ENCODE measurements at places on chromosomes 2 and 18. TPM values are rescaled to one million over a fixed set of nuclear protein-coding genes. Genes with fewer than 3 reads are reported as not detected.

ANKAR gene
- 5.6 TPM for polyA plus RNA-seq

COX7A2L gene
- polyA plus RNA-seq: 36.4 TPM

UGT1A10 gene
- polyA plus RNA-seq: not detected

DNA sequence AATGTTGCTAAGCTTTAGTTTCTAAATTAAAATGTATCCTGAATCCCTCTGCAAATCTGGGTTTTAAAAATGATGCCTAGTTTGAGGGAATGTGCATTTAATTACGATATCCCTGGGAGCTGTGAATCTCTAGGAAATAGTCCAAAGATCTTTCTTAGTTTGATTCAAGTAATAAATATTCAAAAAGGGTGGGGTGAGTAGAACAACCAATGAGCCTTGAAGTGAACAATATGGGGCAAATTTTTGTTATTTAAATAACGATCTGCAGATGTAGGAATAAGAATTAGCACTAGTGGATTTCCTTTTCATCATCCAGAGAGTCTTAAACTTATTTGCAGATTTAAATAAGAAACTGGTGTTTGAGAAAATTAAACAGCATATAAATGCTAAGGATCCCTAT, 106.3 kb downstream of the ACVR1 start:
- DNase-seq: no peak

SLC19A3 gene
- 2.3 TPM for polyA plus RNA-seq

MGAT4A gene
- 4.6 TPM for polyA plus RNA-seq

RBBP8 gene
- 12.7 TPM for polyA plus RNA-seq

OXER1 gene
- 0.25 TPM for polyA plus RNA-seq

- DNase-seq: no peak
These were observed 1220.2 kb upstream of the ACVR2A start for GRCh38 chr2:146624430-146625160.

PSMA8 gene
- not detected for polyA plus RNA-seq

KCNE4 gene
- polyA plus RNA-seq: 2.4 TPM

GRCh38 chr2:99619151-99619550, 129.3 kb upstream of the REV1 start:
- DNase-seq: no peak

DNA sequence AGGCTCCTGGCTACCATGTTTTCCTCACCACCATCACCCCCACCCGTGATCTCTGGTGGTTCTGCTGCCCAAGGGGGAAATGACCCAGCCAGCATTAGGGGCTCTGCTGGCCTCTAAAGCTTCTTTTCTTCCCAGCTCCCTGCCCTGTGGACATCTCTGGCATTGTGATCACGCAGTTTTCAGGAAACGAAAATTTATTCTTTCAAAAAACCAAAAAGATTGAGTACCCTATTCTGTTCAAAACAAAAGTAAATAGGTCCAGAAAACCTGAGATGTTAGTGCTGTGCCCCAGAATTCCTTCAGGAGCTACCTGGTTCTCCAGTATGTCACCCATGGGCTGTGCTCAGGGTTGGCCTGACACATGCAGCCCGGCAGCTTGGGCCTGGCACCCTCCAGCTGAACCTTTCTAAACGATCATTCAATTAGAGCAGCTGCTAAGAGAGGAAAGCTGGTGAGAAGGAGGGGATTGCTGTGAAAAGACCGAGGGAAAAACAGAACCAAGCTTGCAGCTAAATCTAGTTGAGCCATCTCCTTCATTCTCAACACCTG, 157.5 kb downstream of the MGAT5 start:
- DNase-seq: no peak

RAB17 gene
- polyA plus RNA-seq: 4.8 TPM

DNA sequence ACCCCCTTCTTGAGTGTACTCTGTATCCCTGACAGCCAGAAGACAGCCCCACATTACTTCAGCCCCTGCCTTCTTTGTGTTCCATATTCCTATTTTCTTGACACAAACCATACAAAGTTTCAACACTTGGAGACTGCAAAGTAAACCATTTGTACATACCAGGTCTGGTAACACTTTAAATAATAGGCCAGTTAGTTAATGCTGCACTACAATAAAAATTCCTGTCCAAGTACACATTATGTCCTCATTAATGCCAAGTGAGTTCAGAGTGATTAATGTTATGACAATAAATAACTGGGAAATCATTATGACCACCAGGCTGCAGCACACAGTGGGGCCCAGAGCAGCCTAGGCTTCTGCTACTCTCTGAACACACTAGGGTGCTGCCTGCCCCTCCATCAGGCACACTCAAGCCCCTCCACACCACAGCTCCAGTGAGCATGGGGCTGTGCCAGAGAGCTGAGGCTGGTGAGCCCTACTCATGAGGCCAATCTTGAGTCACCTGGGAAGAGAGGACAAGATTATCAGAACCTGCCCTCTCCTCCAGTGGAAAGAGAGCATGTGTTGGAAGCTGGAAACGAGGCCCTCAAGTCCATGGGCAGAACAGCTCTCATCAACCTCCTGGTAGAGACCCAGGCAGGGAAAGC, 138.7 kb downstream of the TTC32 start:
- DNase-seq: no peak

DNA sequence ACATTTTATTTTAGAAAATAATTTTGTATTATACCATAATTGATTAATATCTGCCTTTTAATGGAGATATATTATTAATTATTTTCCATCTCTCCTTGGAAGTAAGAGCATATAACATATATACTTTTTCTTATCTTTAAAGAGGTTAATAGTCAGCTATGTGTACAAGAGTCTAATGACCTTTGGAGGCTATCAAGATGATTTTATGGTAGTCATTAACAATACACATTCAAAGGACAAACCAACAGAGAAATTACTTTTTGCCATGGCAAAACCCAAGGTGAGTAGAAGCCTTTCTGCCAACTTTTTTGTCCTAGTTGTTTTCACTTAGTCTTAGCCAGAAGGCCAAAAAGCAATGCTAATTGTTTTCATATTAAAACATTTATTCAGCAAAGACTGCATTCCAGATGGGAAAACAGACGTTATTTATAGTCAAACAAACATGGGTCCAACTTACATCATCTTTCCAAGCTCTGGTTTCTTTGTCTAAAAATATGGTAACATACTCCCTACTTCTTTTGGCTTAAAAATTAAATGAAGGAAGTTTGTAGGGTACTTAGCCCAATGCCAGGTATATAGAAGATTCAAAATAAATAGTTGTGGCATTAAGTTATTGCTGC, 9.6 kb upstream of the DYNC2LI1 start:
- DNase-seq: no peak

DNAJB2 gene
- polyA plus RNA-seq: 148 TPM

DNA sequence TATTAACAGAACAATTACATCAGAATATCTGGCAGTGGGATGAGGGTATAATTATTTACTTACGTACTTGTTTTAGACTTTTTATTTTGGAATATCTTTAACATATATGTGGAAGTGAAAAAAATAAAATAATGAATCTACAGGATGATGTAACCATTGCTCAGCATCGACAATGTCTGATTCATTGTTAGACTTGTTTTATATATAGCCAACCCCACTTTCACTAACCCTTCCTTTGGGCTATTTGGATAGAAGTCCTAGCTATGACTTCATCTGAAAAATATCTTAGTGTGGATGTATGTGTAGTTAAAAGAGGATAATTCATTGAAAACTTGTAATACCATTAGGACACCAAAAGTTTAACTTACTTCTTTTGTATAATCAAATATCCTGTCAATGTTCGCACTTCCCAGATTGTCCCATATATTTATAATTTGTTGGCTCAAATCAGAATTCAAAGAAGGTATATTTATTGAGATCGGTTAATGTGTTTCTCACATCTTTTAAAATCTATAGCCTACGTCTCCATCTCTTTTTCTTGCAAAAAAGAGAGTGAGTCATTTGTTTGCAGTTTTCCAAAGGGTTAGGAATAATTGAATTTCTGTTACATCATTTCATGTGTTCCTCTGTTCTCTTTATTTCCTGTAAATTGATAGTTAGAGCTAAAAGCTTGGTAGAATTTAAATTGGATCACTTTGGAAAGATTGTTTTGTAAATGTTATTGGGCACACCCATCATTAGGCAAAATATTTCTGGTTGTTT, 506.1 kb upstream of the FAM98A start:
- no peak for DNase-seq

CCDC74B gene
- 0.86 TPM for polyA plus RNA-seq

- DNase-seq: no peak
These were observed 172.9 kb downstream of the SLC8A1 start for GRCh38 chr2:40279001-40279400.

GRCh38 chr2:234999740-235000425, 48.1 kb downstream of the SH3BP4 start:
- no peak for DNase-seq

FOXD4L1 gene
- polyA plus RNA-seq: 0.06 TPM

DOK6 gene
- 0.71 TPM for polyA plus RNA-seq

DNA sequence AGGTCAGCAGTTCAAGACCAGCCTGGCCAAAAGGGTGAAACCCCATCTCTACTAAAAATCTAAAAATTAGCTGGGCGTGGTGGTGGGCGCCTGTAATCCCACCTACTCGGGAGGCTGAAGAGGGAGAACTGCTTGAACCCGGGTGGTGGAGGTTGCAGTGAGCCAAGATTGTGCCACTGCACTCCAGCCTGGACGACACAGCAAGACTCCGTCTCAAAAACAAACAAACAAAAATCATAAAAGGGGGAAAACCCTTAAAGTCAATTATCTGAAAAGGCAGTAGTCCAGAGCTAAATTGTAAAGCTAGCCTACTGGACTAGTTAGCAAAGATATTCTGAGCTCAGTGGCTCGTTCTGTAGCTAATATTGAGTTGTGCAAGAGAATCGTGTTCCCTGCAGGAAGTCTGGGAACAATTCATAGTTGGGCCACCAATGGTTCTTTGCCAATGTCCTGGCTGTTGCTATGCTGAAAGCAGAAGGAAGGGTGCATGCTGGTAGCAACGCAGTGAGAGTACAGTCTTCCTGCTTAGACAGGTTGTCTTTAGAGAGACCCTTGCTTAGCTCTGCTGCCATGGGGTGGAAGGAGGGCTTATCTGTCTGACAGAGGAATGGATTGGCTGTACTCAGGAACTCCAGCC, 4.3 kb downstream of the TGOLN2 start:
- no peak for DNase-seq

- no peak for DNase-seq
These were observed 185.1 kb downstream of the MYO3B start for GRCh38 chr2:170362871-170363631.

C2orf66 gene
- polyA plus RNA-seq: 0.03 TPM

- DNase-seq: no peak
These were observed 28.5 kb downstream of the GALNT14 start for GRCh38 chr2:31109633-31110192.

DNA sequence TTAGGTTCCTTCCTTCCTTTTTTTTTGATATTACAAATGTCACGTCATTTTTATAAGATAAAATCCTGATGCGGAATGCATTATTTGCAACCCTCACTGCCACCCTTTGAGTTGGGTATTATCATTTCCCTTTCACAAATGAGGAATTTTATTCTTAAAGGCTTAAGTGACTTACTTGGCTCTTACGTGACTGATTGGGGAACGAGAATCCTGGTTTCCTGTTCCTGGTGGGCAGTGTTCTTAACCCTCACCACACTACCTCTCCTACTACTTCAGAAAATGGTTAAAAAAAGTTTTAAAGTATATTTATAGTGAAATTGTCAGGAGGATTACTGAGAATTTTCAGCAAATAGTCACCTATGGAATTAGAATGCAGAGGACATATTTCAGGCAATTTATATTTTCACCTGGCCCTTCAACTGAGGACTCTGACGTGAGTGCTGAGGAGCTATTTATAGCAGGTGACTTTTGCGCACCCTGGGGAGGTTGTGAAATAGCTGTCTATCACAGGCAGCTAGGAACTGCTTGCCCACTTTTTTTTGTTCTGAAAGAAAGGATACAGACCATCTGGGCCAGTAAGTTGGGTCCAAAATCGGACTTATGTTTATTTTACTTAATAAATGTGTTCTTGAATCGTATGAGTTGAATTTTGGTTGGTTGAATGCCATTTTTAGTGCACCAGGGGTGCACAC, 18.7 kb upstream of the RASGRP3 start:
- DNase-seq: no peak

SULT1C4 gene
- 1.7 TPM for polyA plus RNA-seq

DNA sequence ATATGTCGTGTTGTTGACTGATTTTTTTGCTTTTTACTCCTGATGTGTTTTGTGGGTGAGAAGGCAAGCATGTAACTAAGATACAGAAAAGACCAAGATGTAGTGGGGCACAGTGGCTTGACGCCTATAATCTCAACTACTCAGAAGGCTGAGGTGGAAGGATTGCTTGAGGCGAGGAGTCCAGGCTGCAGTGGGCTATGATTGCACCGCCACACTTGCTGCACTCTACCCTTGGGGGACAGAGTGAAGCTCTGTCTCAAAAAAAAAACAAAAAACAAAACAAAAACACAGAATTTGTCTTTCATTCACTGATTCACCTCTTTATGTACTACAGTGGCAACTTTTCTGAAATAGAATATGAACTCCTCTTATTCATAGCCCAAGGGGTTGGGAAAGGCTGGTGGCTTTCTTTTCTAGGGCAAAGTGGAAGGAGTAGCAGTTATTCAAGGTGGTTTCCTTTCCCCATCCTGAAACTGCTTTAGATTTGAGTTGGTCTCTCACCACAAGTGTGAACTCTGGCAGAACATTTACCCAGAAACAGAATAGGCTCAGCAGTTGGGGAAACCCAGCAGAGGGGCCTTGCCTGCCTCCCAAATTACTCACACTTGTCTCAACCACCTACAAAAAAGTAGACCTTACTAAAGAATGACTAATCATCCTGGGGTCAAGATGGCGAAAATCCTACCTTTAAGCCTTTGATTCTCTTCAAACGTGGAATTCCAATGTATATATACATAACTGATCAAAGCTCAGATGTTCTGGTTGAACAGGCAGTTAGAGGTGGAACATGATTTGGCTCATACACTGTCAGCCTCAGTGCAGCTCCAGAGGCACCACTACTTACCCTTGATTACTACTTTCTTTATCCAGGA, 6.5 kb downstream of the TANK start:
- no peak for DNase-seq

DNA sequence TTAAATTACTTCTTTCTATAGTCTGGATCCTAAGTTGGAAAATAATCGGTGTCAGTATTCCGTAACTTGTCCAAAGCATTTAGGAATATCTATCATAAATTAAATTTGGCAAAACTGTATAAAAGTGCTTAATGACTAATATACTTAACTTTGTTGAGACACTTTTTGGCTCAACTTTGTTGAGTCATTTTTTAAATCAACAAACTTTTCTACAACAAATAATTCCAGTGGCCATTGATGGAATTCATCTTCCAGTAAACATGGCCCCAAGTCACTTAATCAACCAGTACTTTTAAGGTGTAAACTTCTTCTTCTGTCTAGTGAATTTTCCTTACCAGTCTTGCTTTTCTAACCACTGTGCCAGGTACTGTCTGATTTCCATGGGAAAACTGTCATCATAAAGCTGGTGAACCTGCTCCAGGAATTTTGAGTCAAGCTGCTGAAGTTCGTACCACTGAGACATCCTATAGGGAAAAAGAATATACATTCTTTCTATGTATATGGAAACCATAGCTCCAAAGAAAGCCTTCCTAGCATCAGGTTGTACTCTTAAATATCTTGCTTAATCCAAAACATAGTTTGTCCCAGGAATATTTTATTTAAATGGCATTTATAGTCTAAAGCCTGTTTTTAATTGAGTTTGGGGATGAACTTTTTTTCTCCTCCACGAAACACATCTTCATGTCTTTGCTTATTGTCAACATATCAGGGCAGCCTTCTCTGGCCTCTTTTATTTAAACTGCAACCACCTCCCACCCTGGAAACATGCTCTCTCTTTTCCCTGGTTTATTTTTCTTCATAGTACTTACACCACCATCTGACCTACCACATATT, 4.2 kb downstream of the STAT1 start:
- no peak for DNase-seq

KCNG3 gene
- not detected for polyA plus RNA-seq

CD226 gene
- 0.19 TPM for polyA plus RNA-seq

CRYGD gene
- not detected for polyA plus RNA-seq

- DNase-seq: no peak
These were observed 88.2 kb upstream of the THUMPD2 start for GRCh38 chr2:39867268-39867667.

All from heart right ventricle (tissue), 16 donors.